Esophagus muscularis mucosa (tissue), 4 donors: ENCODE measurements at places on chromosomes 2 and 18.

DNA sequence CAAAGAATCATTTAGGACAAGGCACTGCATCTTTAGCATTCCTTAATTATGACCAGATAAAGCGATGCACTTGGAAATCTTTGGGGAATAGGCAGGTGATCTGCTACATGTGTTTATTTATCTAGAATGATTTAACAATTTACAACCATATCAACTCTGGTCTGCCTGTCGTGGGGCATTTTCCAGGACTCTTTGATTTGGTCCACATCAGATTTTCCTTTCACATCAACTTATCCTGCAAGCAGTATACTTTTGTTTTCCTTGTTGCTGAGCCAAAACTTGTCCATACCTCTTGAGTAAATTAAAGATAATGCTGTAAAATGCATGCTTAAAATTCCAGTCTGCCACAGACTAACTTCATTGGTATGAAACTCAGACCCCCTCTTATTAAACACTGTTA lies 312.4 kb upstream of the TCF4 start:
- DNase-seq, result no peak

DNA sequence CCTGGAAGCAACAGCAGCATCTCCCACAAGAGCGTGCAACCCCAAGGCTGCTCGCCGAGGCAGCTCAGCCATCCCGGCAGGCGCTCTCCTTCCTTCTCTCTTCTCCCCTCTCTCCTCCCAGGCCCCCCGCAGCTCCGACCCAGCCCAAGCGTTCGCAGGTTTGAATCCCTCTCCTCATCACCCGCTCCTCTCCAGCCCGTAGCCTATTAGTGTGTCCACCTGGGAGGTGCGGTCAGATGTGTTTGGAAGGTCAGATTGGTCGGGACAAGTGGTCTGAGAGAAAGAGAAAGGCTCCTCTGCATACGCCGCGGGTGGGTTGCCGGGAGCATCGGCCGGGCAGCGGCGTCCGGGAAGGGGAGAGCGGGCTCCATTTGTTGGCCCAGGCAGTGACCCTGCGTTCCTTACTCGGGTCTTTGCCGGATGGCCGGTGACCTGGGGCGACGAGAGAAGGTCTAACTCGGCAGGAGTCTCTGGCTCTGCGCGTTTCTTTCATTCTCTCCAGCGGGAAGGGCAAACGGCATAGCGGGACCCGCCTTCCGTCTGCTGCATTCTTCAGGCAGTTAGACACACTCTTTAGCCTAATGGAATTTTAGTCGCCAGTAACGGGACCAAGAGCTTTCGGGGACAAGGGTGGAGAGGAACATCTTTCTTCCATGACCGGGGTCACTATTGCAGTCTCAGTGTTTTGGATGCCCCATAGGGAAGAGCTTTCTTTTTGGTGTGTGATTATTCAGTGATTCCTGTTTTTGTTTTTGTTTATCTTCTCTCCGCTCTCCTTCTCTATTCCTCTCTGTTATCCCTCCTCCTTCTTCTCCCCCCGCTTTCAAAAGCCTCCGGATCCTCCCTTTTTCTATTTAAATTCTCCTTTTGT lies 1.1 kb upstream of the TMEFF2 start:
- no peak for DNase-seq

DNA sequence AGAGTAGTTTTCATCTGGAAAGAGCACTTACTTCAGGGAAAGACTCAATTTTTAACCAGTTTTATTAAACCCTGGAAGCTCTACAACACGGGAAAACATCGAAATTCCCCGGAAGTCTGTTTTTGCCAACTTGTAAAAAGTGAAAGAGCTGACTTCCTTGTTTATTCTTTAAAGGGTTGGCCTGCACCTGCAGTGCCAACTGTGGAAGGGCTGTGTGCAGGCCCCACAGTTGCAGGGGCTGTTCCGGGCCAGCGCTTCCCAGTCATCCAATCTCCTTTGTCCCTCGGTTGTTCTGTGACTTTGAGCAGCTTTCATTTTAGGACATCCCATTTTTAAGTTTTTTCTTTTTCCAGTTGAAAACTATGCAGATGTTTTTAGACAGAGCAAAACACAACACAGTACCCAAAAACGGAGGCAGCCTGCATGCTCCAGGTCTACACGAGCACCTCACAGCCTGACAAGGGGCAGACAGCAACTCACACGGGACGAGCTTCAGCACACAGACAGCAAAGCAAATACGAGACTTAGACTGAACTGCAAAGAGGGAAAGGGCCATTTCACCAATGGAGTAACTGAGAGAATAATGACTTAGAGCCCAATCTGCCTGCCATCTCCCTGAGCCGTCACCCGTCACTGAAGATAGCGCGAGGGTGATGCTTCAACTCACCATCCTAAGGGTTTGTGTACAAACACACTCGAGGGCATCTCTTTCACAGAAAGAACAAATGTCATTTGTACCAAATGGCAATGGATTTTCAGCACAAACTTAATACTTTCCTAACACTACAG lies 70.6 kb downstream of the EMILIN2 start:
- DNase-seq, result no peak

DNA sequence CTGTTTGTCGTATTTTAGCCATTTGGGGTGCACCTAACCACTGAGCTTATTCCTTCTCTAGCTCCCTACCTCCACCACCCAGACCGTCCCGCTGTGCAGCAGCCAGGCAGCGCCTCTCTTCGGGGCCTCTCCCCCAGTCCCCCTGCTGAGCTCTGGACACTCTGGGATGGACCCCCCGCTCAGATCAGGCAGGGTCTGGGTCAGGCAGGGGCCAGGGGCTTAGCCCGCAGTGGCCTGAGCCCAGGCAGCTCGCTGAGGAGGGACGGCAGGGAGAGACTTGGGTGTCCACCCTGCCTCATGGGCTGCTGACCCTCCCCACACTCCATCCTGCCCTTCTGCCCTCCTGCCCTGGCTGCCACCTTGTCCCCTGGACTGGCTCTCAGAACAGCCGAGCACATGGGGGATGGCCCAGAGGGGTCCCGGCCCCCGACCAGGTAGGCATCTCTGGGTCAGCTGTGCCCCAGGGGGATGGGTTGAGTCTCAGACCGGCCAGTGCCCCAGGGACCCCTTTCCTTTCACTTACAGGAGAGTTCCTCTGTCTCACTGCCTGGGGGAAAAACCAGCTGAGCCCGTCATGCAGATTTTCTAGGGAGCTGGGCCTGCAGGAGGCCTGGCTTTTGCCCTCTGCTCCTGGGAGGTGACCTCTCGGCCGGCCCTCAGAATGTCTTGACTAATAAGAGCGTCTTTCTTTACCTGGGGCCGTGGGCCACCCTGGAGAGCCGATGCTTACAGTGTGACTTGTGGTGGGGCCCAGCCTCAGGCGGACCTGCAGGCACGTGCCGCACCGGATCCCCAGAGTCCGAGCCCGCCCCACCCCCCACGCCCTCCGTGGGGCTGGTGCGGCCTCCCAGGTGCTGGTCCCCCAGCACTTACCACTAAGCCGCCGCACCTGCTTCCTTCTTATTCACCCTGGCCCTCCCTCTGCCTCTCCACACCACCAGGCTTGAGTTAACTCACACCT lies 22.8 kb upstream of the PXDN start:
- DNase-seq, result no peak

- no peak for DNase-seq
Measured at GRCh38 chr2:170436077-170436943, 258.4 kb downstream of the MYO3B start.

DNA sequence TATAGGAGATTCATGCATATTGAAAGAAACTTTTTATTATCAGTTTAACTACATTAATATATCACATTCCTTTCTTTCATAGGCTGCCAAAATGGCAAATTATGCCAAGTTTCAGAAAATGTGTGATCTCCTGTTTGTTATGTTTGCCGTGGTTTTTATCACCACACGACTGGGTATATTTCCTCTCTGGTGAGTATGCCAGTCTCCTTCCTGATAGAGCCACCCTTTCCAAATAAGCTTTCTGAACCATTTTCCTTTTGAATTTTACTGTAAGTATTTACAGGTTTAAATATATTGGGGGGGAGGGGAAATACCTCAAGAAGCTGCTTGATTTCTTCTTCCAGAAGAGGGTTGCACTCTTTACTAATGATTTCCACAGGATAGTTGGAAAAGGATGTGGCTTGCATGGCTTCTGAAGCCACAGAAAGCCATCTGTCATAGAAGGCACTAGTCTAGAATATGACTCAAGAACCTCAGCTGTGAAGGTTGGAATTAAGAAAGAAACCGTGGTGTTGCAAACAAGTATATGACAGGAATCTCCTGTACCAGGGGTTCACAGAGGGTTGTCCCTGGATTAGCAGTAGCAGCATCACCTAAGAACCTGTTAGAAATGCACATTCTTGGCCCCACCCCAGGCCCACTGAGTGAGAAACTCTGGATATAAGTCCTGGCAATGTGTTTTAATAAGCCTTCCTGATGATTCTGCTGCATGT lies 84.5 kb upstream of the NOSTRIN start:
- no peak for DNase-seq
